ENCODE measurements at places on chromosomes 3 and 15.
A peak's percentile ranks its signal among the peaks of the same experiment; 100 is the strongest.

- DNase-seq: no peak
Measured at GRCh38 chr3:32508711-32509110, 6.1 kb upstream of the CMTM6 start.

DNA sequence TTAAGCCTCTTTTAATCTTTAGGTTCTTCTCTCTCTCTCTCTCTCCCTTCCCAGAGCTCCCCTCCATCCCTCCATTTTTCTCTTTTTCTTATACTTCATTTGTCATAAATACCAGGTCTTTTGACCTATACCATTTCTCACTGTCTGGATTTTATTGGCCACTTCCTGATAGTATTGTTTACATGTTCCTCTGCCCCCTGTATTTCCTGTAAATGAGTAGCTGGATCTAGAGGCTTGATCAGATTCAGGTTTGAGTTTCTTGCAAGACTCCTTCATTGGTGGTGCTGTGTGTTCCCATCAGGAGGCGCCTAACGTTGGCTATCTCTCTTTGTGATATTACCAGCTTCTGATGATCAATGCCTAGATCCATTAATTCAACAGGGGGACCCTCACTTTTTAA lies 42.2 kb downstream of the DAPK2 start:
- no peak for DNase-seq

DNA sequence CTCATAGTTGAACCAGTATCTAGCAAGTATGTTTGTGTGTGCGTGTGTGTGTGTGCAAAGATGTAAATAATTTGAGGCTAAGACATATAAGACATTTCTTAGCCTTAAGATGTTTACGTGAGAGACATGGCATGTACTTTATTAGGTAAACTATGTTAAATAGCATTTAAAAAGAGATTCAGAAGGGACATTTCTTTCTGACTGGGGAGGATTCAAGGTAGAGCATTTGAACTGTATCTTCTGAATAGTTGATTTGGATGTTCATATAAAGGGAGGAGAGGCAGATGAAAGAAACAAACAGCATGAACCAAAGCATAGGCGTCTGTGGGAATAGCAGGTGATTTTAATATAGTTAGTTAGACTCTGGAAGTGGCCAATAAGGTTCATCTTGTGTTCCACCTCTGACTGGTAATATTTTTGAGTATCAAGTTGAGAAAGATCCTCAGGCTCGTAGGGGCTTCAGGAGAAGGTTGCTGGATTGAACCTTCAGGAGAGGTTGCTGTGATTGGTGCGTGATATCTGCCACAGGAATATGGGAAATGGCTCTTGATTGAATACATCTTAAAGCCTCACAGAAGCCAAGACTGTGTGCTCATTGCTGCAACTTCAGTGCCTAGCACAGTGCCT lies 12.6 kb downstream of the NFKBIZ start:
- DNase-seq: no peak

- peak; percentile 97 for DNase-seq
Measured at GRCh38 chr3:127002195-127003174, 19.6 kb downstream of the PLXNA1 start.

DNA sequence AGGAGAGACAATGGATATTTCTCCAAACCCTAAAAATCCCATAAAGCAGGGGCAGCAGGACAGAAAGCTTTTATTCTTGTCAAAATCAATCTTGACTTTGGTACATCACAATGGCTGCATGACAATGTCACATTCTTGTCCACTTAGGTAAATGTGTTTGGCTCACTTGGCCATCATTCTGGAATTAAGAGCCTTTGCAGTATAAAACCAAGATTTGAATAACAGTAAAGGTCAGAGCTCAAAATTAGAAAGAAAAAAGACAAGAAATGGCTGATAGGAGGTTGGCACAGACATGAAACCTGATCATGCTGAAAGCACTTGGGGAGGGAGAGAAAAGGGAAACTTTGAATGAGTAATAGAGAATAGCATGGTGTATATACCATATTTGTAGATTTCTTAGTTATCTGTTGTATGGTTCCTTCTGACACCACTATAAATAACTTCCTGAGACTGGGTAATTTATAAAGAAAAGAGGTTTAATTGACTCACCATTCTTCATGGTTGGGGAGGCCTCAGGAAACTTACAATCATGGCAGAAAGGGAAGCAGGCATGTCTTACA lies 158.5 kb upstream of the SGO1 start:
- no peak for DNase-seq

DNA sequence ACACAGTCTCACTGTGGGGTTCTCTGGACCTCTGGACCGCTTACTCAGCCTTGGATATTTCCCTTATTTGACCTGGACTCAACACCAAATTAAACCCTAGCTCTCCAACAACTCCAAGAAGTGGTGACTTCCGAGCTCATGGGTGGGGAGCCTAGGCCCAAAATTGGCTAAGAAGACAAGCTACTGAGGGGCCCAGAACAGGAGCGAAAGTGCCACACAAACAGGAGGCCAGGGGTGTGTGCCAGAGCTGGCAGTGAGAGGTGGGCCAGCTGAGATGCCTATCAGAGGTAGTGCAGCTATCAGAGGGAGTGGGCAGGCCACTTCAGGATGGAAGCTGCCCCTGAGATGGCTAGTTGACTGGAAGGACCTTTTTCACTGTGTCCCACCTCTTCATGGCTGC lies 151.1 kb upstream of the PRR20G start:
- DNase-seq: peak; percentile 24

DNA sequence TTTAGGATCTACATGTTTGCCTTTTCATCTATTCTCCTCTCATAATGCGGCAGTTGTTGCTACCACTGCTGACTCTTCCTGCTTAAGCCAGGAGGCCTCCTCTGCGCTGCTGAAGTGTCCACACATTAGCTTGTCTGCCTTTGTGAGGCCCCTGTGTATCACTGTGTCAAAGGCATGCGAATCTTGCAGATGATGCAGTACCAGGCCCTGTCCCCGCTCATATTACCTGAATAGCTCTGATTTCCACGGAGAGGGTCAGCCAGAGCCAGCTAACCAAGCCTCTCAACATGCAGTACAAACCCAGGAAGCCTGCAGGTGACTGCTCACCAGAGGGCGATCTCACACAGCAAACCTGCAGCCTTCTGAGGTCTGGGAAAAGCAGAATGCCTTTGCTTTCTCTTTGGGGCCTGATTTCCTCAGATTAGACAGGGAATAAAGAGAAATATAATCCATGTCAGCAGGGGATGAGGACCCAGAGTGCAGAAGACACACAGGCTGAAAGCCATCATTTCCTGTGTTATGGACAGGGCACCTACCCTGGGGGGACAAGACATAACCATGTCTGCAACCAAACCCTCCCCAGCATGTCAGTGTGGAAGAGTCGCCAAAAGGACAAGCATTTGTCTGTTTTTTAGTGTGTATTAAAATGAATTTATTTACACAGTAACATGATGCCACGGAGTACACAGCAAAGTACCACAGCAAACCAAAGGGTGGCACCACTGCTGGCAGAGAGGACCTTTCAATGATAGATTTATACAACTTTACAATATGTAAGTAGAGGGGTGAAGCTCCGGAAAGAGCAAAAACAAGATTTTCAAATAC lies 36.8 kb upstream of the TSPAN3 start:
- peak; percentile 90 for DNase-seq

GRCh38 chr3:168820810-168821415 lies 725.2 kb upstream of the GOLIM4 start:
- DNase-seq: no peak

All from endodermal cell (in vitro differentiated cells).